ENCODE measurements at places on chromosomes 7 and 10.
A peak's percentile ranks its signal among the peaks of the same experiment; 100 is the strongest.

- DNase-seq: no peak
Observed at GRCh38 chr10:107834706-107835105, 670.2 kb upstream of the SORCS1 start.

DNA sequence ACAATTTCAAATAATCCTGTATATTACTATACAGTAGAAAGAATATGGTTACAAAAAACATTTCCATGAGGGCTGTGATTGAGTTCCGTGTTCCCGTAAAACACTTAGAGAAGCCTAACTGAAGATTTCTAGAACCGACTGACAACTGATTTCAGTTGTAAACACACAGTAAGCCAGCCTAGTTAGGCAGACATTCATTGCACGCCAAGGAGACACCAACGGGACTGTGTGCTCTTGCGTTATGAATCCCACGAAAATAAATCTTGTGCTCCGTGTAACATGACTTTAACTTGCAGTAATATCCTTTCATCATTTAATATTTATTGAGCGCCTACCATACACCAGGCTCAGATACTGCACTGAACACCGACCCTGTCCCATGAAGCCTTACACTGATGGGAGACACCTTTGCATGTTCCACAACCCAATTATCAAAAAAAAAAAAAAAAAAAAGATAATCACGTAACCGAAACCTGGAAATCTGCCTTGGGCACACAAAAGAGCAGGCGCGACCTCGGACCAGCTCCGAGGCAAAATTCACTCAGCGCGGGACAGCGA, 420 bp upstream of the KLHL7 start:
- no peak for DNase-seq

DNA sequence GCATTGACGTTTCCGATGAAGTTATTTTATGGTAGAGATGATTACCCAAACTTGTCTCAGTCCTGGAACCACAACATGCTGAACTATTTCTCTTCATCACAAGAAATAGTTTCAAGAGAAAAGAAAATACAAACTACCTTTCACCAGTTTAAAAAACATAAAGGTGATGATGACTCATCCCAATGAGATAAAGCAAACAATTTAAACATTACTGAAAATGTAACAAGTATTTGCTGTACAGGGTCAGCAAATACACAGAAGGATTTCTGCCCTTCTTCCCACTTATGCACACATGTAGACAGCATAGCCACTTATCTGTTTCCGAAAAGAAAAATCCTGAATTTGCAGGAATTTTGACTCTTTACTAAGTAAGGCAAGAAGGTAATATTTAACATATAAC, 50.8 kb downstream of the RHOBTB1 start:
- no peak for DNase-seq

DNA sequence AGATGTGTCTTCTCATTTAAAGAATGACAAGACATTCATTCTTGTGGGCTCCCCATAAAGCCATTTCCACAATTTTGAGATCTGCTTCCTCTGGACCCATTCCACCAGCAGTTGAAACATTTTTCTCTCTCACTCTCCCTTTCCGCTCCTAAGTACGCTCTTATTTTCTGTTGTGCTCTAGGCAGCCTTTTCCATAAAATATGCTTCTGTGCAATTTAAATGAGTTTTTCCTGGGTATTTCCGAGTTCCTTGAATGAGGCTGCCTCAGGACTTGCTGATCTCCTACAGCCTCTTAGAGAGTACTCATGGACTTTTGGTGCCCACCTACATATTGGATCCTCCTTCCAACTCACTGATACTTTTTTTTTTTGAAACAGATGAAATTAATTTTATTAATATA, 23.6 kb upstream of the AKR1D1 start:
- DNase-seq: no peak

GRCh38 chr7:55413442-55413841, 48.3 kb downstream of the LANCL2 start:
- DNase-seq: peak; percentile 24

DNA sequence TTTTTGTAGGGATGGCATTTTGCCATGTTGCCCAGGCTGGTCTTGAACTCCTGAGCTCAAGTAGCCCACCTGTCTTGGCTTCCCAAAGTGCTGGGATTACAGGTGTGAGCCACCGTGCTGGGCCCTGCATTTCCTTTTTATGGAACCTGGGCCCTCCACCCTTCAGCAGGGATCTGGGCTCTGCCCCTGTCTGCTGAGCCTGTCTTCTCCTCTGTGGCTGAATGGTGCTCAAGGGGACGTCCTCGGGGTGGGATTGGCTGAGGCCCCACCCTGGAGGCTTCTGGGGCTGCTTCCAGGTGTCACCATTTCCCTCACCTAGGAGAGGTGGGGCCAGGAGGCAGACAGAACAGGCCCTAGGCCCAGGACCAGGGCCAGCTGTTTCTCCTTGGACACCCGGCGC, 18.4 kb downstream of the FAM241B start:
- no peak for DNase-seq

DNA sequence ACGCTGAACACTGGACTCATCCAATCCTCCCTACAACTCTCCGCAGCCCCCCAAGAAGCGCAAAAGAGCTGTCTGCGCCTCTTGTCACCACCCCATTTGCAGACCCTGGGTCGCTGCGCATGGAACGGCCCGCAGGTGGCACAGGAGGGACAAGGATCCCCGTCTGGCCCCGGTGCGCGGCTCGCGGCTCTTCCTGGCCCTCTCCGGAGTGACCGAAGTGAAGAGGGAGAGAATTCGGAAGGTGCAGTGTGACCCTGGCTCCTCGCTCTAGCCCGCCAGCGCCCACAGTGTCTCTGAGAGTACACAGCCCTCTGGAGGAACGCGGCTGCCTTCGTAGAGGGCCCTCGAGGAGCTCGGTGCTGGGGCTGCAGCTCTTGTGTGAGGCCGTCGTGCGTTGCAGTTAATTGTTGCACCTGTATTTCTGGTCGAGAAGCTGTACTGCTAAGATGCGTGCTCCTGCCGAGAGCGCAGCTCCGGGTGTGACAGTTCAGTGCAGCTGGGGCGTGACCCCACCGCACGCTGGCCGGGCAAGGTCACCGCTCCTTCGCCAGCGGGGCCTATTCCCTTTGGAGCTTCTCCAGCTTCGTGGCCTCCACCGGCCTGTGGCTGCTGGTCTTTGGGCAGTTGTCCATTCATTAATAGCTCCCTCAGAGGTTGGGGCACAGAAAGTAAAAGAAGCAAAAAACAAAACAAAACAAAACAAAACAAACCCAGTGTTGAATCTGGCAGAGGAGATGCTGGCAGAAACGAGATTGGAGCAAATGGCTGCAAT, 119.0 kb downstream of the SEC23IP start:
- no peak for DNase-seq

DNA sequence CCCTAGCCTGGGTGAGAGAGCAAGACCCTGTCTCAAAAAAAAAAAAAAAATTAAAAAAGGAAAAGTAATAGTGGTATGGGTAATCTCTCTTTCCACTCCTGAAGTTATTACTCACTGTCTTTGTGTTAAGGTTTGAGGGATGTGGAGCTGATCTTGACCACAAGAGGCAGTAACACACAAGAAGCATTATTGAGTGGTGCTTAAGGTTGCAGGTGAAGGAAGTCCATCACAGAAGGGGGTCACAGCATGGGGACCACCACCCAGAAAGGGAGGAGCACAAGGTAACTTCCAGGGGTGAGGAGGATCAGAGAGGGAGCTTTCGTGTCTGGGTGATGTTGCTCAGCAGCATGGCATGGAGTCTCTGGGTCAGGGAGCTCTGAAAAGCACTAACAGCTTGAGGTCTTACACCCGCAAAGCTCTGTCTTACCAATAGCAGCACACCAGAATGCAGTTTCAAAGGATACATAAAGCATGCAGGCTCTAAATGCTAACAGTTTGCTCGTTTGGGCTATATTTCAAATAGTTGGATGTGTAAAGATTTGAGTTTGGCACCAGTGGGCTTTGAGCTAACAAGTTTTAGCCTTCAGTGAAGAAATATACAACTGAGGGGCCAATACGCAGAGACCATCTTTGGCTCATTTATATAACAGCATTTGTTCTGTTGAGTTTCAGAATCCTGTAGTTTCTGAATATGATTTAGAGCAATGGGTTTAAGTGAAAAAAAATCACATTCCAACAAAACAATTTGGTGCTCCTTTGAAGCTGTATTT, 100.4 kb upstream of the DNAJC1 start:
- DNase-seq: no peak

- peak; percentile 29 for DNase-seq
Observed at GRCh38 chr7:132697003-132697402, 120.7 kb upstream of the PLXNA4 start.

- no peak for DNase-seq
Observed at GRCh38 chr7:145216866-145217265, 381.0 kb upstream of the TPK1 start.

- no peak for DNase-seq
Observed at GRCh38 chr10:95837356-95837776, 70.4 kb upstream of the CC2D2B start.

- DNase-seq: peak; percentile 84
Observed at GRCh38 chr10:116849248-116850057, at the start of gene ENO4. TSS of gene ENO4 (plus strand) at chr10:116849499. CDS start at chr10:116849567, 68 bp downstream.

DNA sequence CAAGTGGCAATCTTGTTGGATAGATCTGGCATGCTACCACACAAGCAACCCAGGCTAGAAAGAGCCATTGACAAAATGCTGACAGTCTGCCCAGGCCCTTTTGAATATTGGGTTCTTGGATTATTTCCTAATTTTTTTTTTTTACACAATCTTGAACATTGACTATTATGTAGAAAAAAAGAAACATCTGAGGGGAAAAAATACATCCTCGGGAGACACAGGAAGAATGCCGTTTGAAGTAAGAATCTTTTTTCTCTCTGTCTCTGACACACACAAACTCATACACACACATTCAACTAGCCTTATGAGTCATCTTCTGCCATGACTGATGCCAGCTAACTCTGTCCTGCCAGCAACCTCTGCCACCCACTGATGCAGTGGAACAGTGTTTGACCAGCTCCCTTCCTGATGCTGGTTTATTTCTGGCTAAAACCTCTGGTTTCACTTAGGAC, 47.2 kb downstream of the SORBS1 start:
- DNase-seq: no peak

GRCh38 chr10:58269782-58270290, 874 bp downstream of the CISD1 start:
- DNase-seq: no peak

GRCh38 chr7:80312139-80312661, 177.6 kb downstream of the GNAI1 start:
- no peak for DNase-seq

DNA sequence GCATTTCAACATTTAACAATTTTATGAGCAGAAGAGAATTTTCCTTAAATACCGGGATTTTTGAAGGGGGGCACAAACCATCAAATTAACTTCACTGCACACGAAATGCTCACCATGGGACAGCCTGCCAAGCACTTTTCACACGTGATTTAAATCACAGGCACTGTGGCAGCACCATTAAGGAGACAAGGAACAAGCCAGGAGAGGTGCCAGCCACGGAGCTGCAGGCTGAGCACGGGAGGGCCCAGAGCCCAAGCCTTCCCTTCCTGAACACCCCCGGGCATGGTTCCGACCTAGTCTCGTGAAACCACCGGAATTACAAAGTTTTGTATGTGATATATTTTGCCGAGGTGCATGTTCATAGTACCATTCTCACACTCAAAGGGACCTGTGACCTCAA, 13.4 kb downstream of the PITRM1 start:
- no peak for DNase-seq

DNA sequence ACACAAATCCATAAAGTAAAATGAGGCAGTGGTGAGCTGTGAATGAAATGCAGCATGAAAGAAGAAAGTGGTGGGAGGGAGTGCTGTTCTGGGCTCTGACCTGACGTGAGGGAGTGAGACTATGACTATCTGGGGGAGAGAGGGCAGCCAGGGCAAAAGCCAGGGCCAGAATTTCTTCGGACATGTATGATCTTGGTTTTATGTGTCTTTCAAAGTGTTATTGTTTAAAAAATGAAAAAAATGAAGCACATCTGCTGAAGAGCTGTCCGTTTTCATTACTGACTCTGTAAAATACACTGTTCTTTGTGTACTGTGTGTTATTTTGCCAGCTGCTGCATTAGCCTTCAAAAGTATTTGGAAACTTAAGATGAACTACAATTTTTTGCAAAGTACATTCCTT, 70.2 kb upstream of the KLF14 start:
- no peak for DNase-seq

GRCh38 chr10:60192946-60193345, 196.7 kb downstream of the ANK3 start:
- DNase-seq: no peak

- DNase-seq: no peak
Observed at GRCh38 chr10:54854389-54854788, 53.4 kb upstream of the PCDH15 start.

DNA sequence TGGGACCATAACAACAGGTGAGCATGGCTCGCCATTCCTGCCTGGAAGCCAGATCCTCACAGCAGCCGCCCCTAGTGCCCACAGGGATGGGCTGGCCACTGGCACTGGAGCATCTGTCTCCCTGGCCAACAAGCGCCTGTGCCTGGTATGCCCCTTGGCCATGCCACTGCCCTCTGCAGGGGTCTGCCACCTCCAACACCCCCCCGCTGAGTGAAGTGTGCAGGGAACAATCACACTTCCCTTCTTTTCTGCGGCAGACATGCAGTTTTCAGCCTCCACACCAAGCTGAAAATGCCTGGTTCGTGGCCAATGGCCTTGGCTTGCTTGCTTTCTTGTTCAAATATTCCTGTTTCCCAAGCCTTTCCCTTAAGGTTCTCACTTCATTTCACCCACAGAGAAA, 50.7 kb downstream of the HSPA12A start:
- no peak for DNase-seq

GRCh38 chr7:11570205-11570604, 261.8 kb downstream of the THSD7A start:
- DNase-seq: no peak

DNA sequence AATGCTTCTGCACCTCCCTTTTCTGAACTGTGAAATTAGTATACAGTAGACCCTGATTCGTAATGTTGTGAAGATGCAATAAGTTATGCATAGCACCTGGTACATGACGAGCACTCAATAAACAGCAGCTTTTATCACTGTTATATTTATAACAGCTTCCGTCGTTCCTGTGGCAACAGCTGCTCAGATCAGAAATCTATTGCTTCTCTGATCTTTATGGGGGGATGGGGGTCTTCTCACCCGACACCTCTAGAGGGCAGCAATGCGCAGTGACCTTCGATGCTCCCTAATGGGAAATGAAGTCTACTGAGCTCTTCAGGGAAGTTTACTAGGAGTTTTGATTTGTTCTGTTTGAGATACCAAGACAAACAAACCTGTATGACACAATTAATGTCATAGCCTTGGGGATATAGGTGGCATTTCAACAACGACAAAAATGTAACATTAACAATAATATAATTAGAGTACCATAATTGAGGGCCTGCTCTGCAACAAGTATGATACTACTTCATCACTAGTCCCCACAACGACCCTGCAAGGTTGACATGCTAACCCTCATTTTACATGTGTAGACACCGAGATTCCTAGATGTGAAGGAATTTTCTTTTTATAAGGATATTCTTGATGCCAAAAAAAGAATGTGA, 289.6 kb downstream of the SFMBT2 start:
- no peak for DNase-seq
